Activated CD4-positive, CD25-positive, alpha-beta regulatory T cell (primary cell): ENCODE measurements at places on chromosomes 5 and 9.

GRCh38 chr5:145511351-145511750 lies 323.8 kb downstream of the PRELID2 start:
- DNase-seq = no peak

DNA sequence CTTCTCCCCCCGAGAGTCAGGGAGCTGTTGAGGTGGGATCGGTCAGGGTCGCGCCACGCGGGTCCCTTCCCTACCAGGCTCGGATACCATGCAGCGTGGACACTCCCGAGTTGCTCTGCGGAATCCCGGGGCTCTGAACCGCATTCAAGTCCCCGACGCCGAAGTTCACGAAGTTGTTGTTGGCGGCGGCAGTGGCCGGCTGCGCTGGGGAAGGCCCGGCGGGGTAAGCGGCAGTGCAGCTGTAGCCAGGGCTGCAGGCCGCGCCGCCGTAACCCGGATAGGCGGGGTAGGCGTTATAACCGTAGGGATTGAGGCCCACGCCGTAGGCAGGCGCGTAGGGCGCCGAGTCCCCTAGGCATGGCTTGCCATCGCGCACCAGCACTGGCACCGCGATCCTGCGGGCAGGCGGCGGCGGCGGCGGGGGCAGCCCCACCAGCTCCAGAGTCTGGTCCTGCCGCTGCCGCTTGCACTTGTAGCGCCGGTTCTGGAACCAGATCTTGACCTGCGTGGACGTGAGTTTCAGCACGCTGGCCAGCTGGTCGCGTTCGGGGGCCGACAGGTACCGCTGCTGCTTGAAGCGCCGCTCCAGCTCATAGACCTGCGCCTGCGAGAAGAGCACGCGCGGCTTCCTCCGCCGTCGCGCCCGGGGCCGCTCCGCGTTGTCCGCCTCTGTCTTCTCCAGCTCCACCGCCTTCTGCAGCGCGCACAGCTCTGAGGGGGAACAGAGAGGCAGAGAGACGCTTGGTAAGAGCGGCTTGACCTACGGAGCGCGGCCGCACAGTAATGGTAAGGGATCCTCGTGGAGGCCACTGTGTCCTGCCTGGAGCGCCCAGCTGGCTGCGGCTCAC lies 2.3 kb downstream of the NKX2-5 start:
- DNase-seq = no peak

DNA sequence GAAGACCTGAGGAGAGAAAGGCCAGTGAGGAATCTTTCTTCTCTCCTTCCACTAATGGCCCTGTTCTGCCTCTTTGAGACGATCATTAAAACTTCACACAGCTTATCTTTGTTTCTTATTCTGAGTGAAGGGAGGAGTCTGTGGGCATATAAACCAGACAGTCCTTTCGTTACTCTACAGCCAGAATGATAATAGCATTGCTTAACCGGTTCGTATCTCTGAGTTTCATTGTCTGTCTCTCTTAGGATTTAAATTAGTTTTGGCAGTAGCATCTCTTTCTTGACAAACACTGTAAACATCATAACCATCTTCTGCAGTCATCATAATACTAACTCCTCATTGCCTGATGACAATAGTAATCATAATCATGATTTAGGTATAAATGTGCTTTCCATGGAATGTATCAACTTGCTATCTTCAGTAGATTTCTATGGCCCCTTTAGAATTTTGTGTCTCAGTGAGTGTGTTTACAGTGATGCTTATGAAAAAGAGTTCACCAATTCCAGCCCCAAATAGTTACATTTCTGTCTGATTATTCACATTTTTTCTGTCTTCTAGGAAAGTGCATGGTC lies 618.8 kb upstream of the KLF4 start:
- no peak for DNase-seq

GRCh38 chr5:33297760-33298216 lies 143.0 kb upstream of the TARS1 start:
- no peak for DNase-seq

GRCh38 chr9:135456436-135457104 lies 23.0 kb upstream of the PPP1R26 start:
- no peak for DNase-seq

GRCh38 chr9:86322973-86323644 lies 31.1 kb downstream of the TUT7 start:
- DNase-seq = no peak

DNA sequence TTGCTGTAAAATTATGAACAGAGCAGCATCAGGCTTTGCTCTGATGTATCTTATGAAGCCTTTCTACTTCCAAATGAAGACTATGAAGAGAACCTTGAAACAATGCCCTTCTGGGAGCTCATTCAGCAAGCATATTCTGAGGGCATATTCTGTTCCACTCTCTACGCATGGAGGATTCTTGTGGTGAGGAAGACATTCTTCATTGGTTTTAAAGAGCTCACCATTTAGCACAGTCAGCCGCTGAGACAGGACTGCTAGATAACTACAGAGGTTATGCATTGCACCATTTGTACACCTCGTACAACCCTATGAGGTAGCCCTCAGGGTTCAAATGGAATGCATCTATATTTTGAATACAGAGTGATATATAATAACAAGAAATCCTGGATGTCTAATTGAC lies 61.0 kb downstream of the INVS start:
- no peak for DNase-seq

DNA sequence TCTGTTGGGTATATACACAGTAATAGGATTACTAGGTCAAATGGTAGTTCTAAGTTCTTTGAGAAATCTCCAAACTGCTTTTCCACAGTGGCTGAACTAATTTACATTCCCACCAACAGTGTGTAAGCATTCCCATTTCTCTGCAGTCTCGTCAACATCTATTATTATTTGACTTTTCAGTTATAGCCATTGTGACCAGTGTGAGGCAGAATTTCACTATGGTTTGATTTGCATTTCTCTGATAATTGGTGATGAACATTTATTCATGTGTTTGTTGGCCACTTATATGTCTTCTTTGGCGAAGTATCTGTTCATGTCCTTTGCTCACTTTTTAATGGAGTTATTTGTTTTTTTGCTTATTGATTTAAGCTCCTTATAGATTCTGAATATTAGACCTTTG lies 596.2 kb upstream of the DAB2 start:
- no peak for DNase-seq

- no peak for DNase-seq
Measured at GRCh38 chr5:2891781-2892180, 140.3 kb upstream of the IRX2 start.

- no peak for DNase-seq
Measured at GRCh38 chr5:75659791-75660450, 48.7 kb downstream of the ANKDD1B start.

DNA sequence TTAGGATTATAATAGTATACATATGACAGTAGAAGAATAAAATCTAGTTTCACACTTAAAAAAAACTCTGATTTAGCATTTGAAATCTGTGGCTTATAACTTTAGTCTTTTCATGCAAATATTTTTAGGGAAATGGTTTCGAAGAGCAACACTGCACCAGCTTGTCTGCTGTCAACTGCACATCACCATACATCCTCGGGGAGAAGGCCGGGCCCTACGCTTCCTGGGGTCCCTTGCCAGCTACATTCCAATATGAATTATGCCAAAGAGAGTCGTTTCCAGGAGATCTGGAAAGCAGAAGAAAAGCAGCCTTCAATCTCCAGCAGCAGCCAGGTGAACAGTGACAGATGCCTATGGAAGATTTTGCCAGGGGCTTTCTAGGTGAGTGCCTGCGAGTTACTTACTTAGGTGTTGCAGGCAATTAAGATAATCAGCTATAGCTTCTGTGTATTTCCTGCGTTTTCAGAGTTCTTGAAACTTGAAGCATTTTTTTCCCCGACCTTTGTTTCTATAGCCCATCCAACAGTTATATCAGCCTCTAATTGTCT lies 166.8 kb downstream of the TRPM3 start:
- DNase-seq = no peak

GRCh38 chr9:77210116-77210515 lies 32.8 kb downstream of the VPS13A start:
- no peak for DNase-seq

DNA sequence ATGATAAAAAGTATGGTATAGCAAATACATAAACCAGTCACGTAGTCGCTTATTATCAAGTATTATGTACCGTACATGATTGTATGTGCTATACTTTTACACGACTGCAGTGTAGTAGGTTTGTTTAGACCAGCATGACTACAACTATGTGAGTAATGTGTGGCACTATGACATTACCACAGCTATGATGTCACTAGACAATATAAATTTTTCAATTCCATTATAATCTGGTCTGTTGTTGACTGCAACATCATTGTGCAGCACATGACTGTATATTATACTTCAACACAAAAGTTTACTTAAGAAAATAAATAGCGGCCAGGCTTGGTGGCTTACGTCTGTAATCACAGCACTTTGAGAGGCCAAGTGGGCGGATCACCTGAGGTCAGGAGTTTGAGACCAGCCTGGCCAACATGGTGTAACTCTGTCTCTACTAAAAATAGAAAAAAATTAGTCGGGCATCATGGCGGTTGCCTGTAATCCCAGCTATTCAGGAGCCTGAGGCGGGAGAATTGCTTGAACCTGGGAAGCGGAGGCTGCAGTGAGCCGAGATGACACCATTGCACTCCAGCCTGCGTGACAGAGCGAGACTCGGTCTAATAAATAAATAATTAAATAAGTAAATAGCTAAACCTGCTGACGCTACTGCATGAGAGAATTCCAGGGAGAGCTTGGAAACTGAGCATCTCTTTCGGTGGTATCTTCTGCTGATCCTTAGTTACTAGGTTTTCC lies 24.6 kb upstream of the JADE2 start:
- no peak for DNase-seq

- DNase-seq = no peak
Measured at GRCh38 chr5:96957254-96958049, 21.6 kb downstream of the LNPEP start.

DNA sequence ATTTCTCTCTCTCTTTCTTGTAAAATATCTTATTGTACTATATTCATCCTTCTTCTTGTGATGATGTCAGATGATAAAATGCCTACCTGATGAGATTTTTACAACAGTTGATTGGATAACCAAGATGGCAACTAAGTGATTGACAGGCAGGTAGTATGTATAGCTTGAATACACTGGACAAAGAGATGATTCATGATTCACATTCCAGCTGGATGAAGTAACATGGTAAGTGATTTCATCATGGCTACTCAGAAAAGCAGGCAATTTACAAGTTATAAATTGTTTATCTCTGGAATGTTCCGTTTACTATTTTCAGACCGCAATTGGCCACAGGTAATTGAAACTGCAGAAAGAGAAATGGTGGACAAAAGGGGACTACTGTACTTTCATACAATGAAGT lies 1471.7 kb upstream of the C9orf72 start:
- no peak for DNase-seq

- no peak for DNase-seq
Measured at GRCh38 chr9:698276-698675, 143.2 kb upstream of the DMRT1 start.

DNA sequence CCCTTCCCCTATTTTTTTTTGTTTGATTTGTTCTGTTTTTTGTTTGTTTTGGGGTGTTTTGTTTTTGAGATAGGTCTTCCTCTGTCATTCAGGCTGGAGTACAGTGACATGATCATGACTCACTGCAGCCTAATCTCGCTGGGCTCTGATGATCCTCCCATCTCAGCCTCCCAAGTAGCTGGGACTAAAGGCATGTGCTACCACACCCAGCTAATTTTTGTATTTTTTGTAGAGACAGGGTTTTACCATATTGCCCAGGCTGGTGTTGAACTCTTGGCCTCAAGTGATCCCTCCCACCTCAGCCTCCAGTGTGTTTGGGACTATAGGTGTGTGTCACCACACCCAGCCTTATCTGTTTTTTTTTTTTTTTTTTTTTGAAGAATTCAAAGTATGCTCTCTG lies 605.4 kb downstream of the DNAH5 start:
- DNase-seq = no peak

DNA sequence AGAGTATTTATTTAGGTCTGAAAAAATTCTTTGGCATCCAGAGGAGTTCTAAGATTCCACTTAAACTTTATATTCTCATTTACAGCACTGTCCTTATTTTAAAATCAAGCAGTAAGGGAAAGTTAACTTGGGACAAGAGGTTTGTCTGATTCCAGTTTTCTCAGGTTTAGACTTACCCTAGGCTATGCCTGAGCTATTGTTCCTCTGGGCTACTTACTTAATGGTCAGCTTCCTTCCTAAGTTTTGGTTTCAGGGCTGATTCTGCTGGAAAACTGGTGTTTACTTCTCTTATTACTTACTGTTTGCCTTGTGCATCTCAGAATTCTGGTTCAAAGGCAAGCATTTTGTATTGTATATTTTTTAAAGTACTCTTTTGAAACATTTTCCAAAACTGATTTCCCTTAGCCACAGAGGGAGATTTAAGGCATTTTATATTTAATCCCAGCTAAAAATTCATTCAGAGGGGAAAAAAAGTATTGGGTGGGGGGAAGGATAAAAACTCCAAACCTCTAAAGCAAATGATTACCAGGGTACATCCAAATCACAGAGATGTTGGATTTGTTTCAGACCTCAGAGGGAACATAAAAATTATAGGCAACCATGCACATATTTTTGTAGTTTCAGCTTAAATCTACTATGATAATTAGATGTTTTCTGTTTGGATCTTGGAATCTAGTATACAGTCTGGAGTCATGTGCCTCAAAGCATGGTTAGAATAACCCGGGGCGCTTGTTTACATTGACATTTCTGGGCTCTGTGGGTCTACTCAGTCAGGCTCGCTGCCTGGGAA lies 290.0 kb downstream of the ARHGAP26 start:
- no peak for DNase-seq

GRCh38 chr9:27352457-27353165 lies 55.7 kb upstream of the EQTN start:
- no peak for DNase-seq

- no peak for DNase-seq
Measured at GRCh38 chr5:148875205-148875875, 48.9 kb downstream of the ADRB2 start.

DNA sequence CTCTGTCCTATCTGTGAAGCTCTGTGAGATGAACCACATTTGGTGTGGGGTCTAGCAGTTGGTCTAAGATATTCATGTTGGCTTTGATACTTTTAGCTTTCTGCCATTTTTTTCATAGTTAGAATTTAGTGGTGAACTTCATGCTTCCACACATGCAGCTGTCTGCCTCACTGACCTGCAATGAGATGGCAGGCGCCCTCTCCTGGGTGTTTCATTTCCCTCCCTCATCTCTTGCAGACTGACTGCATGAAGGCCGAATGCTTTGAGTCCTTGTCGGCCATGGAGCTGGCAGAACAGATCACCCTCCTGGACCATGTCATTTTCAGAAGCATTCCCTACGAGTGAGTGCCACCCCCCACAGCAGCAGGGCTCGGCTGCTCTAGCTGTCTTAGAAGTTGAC lies 26.1 kb upstream of the CKMT2 start:
- DNase-seq = no peak

GRCh38 chr9:133119103-133119845 lies 1.8 kb downstream of the RALGDS start:
- no peak for DNase-seq

- no peak for DNase-seq
Measured at GRCh38 chr5:106454651-106455415, 1215.9 kb downstream of the EFNA5 start.

DNA sequence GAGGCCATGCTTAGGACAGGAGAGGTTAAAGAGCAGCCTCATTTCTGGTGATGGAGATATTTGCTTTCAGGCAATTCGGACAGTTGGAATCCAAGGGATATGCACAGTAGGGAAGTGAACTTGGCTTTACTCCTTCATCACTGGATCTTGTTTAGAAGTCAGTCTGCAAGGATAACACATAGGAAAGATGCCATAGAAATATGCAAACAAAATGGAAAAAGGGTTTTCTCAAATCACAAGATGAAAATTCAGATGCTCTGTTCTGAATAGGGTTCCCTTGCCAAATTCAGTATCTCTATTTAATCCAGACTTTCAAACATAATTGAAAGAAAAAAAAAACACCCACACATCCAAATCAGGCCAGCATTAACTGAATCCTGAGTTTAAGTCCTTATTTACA lies 166.9 kb downstream of the MEF2C start:
- DNase-seq = no peak

- no peak for DNase-seq
Measured at GRCh38 chr5:102902135-102902448, 147.0 kb downstream of the PAM start.
